PC-3 (cell line): ENCODE measurements at places on chromosomes 7 and 10. TPM values are rescaled to one million over a fixed set of nuclear protein-coding genes. Genes with fewer than 3 reads are reported as not detected.

DNA sequence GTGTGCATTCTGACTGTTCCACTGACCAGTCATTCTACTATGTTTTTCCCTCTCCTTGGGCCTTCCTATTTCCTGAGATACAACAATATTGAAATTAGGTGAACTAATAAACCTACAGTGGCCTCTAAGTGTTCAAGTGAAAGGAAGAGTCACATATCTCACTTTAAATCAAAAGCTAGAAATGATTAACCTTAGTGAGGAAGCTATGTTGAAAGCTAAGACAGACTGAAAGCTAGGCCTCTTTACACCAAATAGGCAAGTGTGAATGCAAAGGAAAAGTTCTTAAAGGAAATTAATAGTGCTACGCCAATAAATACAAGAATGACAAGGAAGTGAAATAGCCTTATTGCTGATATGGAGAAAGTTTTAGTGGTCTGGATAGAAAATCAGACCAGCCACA is 5.7 kb upstream of the DYNC1I1 start:
- H3K27ac ChIP-seq = no peak overlapping the region
- H3K36me3 ChIP-seq = no peaks in the 10 kb centered on the region
- no peak overlapping the region for H3K4me3 ChIP-seq
- DNase-seq = no peak
- H3K4me1 ChIP-seq = no peaks in the 10 kb centered on the region
- no peaks in the 10 kb centered on the region for H3K27me3 ChIP-seq

GRCh38 chr7:157612009-157612663 is 275.3 kb downstream of the DNAJB6 start:
- H3K4me1 ChIP-seq = peaks cover 14% of the 10 kb centered on the region
- no peaks in the 10 kb centered on the region for H3K27me3 ChIP-seq
- peak overlapping the region; percentile 62 for H3K4me3 ChIP-seq
- no peak overlapping the region for H3K27ac ChIP-seq
- H3K36me3 ChIP-seq = no peaks in the 10 kb centered on the region
- no peak for DNase-seq

DNA sequence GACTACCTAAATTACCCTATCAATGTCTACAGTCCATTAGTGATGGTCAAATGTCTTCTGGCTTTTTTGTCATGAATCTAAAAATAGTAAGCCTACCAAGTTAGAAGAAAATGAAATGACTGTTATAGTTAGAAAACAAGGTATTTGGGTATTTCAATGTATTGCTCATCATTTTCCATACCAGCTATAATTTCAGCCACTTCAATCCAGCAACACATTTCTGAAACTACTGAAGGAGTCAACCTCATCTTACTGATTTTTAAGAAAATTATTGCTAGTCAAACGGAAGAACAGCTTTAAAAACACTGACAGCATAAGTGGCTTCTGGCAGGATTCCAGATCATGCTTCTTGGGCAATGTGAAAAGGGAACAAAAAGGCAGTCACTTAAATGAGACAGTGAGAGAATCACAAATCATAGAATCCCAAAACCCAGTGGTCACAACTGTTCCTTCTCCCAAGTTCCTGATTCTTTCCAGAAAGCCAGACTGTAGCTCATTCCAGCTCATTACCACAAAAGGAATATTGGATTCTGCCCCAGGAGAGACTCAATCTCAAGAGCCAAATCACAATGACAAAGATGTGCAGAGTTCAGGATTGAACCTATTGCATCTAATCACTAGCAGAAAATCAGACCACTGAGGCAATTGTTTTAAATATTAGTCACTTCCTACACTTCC is 61.2 kb upstream of the LRRN3 start:
- no peaks in the 10 kb centered on the region for H3K4me1 ChIP-seq
- no peak for DNase-seq
- no peaks in the 10 kb centered on the region for H3K27me3 ChIP-seq
- no peaks in the 10 kb centered on the region for H3K36me3 ChIP-seq
- no peak overlapping the region for H3K27ac ChIP-seq

DNA sequence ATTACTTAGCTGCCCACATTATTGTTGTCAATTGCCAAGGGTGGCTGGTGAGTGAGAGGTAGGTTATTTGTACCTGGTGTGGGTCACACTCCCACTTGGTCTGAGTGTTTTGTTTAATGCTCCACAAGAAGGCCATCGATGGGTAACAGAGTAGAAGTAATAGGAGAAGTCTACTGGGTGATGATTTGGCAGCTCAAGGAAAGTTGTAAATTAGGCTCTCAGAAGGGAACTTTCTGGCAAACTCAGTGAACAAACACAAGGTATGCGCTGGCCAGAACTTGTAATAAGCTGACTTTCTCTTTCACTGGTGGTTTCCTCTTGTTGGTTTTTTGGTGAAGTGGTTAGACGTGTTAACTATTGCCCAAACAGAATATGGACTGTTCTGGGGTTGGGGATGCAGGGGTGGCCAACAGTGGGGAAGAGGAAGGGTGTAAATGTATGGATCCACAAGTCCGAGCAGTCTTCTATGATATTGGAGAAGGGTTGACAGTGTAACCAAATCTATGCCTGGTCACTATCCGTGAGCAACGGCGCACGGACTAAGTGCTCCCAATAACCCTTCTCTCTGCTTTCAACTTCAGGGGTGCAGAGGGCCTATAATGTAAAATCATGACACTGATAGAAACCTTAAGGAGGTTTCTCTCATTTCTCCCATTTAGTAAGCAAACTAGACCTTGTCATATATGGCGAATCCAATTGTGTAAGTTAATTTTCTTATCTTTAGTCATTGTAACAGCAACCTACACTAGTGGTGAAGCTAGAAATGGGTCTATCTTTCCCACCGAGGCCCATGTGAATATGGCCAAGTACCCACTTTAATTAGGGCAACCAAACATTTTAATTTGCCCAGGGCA is 212.8 kb downstream of the PTEN start:
- no peaks in the 10 kb centered on the region for H3K36me3 ChIP-seq
- H3K4me1 ChIP-seq = no peaks in the 10 kb centered on the region
- no peak for DNase-seq
- no peaks in the 10 kb centered on the region for H3K27me3 ChIP-seq
- H3K27ac ChIP-seq = no peak overlapping the region

DNA sequence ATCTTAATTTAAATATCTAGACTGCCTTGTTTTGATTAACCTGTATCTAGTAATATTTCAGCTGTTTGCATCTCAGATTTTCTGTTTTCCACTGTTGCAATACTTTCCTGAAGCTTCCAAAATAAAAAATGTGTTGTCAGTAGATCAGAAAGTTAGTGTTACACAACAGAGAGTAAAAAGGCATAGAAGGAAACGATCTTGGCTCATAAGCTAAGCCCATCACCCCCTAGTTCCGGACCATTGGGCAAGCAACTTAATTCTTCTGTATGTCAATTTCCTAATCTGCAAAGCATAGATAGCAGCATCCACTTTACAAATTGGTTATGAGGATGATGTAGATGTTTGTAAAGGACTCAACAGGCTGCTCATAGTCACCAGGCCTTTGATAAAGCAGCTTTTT is 4.4 kb downstream of the PON3 start:
- H3K27ac ChIP-seq = no peak overlapping the region
- no peaks in the 10 kb centered on the region for H3K4me1 ChIP-seq
- H3K36me3 ChIP-seq = no peaks in the 10 kb centered on the region
- no peak for DNase-seq
- H3K4me3 ChIP-seq = no peak overlapping the region
- no peaks in the 10 kb centered on the region for H3K27me3 ChIP-seq

- no peak overlapping the region for H3K4me3 ChIP-seq
- H3K27me3 ChIP-seq = no peaks in the 10 kb centered on the region
- H3K27ac ChIP-seq = no peak overlapping the region
- H3K36me3 ChIP-seq = no peaks in the 10 kb centered on the region
- DNase-seq = no peak
These were observed 159.8 kb downstream of the DIP2C start for GRCh38 chr10:529468-530230.

GRCh38 chr10:100642295-100642994 is 102.9 kb upstream of the PAX2 start:
- no peaks in the 10 kb centered on the region; the same call in 1 of the 2 replicates for H3K36me3 ChIP-seq
- no peak overlapping the region for H3K4me3 ChIP-seq
- H3K27me3 ChIP-seq = no peaks in the 10 kb centered on the region

DNA sequence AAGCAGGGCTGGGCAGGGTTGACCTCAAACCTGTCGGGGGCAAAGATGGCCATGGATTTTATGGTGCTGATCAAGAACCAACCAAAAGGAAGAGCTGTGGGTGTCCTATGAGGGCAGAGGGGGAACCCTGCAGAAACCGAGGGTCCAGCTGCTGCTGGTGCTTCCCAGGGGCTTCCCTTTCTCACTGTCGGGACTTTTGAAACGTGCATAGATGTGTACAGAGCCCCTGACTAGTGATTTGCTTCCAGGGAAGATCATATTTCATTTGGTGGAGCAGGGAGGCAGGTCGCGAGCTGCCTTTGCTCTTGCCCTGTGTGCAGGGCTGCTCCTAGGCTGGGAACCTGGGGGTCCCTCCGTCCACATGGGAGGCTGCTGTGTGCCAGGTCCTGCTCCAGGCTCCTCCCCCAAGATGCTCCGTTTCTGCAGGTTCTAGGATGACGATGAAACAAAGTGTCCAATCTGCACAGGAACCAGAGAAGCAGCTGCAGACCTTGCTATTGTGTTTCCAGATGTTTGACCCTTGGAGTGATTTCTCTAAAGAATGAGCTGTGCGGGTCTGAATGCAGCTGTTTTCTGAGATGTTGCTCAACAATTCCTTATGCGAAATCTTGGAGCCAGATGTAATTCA is 9.4 kb upstream of the INPP5A start:
- peaks cover 15% of the 10 kb centered on the region for H3K4me1 ChIP-seq
- no peak for DNase-seq
- H3K27me3 ChIP-seq = no peaks in the 10 kb centered on the region
- H3K4me3 ChIP-seq = no peak overlapping the region
- no peaks in the 10 kb centered on the region for H3K36me3 ChIP-seq

GRCh38 chr7:158013085-158013668 is 574.4 kb downstream of the PTPRN2 start:
- H3K4me1 ChIP-seq = no peaks in the 10 kb centered on the region
- no peaks in the 10 kb centered on the region for H3K36me3 ChIP-seq
- H3K4me3 ChIP-seq = no peak overlapping the region
- no peak overlapping the region for H3K27ac ChIP-seq

The PSD gene
- total RNA-seq = 0.22 and 0.23 TPM in 2 replicates

The CLCN1 gene
- total RNA-seq = 0.55 and 0.69 TPM in 2 replicates

The ZNF25 gene
- 2.4 and 3.9 TPM in 2 replicates for total RNA-seq

The MGAM2 gene
- total RNA-seq = not detected in 2 replicates

DNA sequence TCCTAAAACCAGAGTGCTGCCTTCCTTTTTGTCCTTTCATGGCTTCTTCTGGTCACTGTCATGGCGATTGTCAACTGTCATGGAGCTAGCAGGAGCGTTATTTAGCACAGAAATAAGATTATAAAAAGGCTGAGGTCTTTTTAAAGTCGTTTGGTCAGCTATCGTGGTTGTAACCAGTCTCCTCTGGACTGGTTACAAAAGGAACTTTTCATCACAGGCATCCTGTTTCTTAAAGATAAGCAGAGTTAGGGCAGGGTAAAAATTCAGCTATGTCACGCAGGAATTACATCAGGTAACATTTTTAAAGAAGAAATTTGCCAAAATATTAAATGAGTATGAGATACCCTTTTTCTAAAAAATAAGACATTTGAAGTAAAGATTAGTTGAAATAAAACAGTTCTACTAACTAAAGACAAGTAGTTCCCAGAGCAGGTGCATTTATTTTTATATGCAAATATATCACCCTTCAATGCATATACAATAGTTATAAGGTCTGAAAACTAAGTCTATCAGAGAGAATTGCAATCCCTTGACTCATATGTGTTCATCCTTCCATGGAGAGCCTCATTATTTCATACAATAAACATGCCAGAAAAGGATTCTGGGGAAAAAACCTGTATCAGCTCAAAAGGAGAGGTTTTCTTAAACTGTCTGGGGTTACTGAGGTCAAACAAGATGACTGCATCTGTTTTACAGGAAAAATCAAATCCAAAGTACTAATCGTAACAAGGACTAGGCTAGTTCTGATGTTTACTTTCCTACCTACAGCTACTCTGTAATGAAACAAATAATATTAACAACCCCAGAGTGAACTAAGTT is 20.9 kb downstream of the FAM24A start:
- H3K4me3 ChIP-seq = no peak overlapping the region
- no peaks in the 10 kb centered on the region for H3K27me3 ChIP-seq
- no peak overlapping the region for H3K27ac ChIP-seq

- H3K27ac ChIP-seq = no peak overlapping the region
- peaks cover 89% of the 10 kb centered on the region for H3K27me3 ChIP-seq
- no peak for DNase-seq
- no peaks in the 10 kb centered on the region for H3K36me3 ChIP-seq
These were observed 81.6 kb downstream of the RPS24 start for GRCh38 chr10:78115135-78115853.

DNA sequence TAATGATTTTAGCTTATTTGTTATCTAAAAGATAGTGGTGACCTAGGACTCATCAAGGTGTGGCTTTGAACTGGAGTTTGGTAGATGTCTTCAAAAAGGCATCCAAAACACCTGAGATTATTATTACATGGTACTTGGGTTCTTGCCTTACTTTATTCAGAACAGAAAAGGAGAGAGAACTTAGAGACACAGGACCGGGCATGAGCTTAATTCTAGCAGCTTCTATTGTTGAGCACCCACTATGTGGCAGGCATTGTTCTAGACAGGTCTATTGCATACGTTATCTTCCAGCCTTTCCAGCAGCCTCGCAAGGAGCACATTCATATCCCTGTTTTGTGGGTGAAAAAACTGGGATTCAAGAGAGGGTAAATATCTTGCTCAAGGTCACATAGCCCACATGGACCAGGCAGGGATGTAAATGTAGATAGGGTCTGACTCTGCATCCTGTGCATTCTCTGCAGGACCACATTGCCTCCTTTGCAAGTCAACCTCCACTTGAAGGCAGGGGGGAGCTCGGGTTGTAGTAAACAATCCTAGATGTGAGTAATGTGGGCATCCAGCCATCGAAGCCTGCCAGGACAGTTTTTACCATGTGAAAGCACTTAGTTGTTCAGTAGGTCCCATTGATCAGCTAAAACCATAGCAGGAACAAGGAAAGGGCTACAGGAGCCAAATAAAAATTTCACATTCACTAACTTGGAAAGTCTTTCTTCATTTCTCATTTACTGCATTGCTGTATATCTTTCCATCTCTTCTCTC is 551.4 kb downstream of the LRMDA start:
- H3K4me1 ChIP-seq = peaks cover 5% of the 10 kb centered on the region
- no peaks in the 10 kb centered on the region for H3K36me3 ChIP-seq
- no peak overlapping the region for H3K27ac ChIP-seq
- DNase-seq = peak; percentile 93

DNA sequence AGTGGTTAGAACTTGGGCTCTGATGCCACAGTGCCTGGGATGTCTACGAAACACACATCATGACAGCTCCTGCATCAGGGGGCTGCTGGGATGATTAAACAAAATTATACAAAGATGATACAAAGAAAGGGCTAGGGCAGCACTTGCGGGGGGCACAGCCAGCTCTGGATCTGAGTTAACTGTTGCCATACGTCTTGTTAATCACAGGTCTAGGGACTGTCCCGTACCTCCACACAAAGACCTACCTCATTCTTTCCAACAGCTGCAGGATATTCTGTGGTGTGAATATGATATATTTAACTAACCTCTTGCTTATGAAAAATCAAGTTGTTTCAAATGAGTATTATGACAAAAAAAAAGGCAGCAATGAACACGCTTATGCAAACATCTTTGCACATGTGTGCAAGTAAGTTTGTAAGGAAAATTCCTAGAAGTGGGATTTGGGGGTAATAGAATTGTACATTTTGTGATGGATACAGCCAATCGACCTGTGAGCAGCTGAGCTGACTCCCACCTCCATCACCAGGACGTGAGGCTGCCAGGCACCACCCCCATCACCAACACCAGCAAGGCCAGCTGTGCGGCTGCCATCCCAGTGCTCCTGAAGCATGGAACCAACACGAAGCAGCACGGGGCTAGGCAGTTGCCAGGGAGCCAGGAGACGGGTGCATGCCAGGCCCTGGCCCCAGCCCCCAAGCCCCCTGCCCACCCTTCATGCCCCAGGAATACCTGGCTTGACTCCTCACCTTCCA is 23.5 kb downstream of the PTPRN2 start:
- DNase-seq = no peak
- H3K27ac ChIP-seq = no peak overlapping the region
- H3K4me1 ChIP-seq = no peaks in the 10 kb centered on the region
- H3K4me3 ChIP-seq = no peak overlapping the region

The SGMS1 gene
- 61.4 and 68.2 TPM in 2 replicates for total RNA-seq
